SW480 (cell line): ENCODE measurements at places on chromosomes 7 and 10.

- DNase-seq: no peak
These were observed 75.7 kb downstream of the VIPR2 start for GRCh38 chr7:159068893-159069448.

- DNase-seq: no peak
These were observed 160.9 kb downstream of the LRRC4 start for GRCh38 chr7:127870231-127870907.

GRCh38 chr7:1523844-1524243 is 6.7 kb upstream of the MAFK start:
- DNase-seq: no peak

DNA sequence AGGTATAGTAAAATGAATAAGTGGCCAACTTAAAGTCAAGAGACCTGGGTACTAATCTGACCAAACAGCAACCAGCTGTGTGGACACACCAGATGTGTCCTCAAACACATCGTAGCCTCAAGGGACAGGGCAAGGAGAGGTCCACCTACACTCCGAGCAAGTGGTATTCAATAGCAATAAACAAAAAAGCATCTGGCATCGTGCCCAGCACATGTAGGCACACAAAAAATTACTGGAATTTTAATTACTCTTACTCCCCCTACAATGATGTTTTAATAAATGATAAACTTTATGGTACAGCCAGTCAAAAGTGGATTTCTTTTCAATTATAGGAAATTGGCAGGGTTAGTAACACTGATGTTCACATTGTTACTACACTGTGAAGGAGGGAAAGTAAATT is 3.5 kb upstream of the RGS10 start:
- DNase-seq: no peak

DNA sequence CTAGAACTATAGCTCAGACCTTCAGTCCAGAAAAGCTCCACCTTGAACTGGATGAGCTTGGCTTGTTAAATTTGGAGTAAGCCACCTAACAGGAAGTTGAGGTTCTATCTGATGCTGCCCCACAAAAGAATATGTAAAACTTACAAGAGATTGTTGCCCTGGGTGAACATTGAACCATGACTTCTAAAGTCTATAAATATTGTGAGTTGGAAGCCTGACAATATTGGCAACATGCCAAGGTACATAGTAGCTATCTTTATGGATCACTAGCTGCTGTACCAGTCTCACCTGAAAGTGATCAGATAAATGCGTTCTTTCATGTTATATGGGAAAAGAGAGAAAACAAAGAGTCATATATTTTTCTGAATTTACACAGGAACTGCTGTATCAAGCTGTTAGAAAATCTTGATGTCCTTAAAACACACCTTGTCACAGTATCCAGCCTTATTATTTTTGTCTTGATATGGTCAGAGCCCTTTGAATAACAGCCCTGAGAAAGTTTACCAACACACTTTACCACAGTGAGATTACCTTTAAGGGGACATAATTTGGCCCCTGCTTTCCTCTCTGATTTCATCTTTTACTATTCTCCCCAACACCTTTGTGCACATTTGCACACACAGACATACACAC is 92.0 kb downstream of the LSMEM1 start:
- DNase-seq: no peak

DNA sequence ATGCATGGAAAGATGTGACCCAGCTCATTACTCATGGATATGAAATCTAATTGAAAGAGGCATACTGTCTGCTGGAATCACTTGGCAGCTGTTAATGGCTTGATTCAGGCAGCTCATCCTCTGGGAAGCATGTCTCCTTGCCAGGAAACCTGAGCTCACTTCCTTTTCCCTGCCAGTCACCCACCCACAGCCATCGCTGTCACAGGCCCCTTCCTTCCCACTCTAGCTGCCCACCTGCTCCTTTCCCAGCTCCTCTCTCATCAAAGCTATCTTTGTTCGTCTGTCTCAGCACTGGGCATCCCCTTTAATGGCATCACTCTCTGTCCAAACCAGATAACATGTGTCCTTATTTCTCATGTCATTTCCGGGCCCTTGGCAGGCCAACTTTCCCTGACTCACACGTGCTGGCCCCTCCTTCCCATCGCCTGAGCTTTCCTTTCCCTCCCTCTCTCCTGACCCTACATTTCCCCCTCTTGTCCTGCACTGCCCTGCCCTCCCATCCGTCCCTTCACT is 721.9 kb downstream of the TNS3 start:
- no peak for DNase-seq

DNA sequence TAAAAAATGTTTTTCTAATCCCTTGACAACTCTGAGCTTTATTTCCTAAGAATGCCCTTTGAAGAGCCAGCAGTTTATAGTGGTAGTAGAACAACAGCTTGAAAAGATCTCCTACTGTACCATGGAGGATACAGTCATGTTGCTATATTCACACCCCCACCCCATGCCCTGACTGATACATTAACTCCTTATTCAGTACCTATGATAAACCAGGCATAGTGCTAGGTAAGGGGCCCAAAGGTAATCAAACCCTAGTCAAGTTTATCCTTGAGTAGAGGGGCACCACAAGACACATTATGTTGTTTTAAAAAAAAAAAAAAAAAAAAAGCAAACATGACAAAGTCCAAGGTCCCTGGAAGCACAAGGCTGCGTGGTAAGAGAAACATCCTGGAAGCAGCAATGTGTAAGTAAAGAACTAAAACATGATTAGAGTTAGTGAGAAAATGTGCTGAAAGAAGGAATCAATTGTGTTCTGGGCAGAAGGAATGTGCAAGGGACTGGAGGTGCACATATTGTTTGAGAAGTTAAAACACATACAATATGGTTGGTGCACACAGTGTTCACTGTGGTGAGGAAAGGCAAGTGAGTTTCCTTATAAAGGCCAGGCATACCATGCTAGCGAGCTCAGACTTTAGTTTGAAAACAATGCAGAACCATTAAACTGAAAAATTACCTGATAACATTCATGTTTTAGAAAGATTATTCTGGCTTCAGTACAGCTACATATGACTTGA is 51.2 kb downstream of the PDE1C start:
- no peak for DNase-seq

GRCh38 chr10:24889639-24890038 is 62.8 kb downstream of the PRTFDC1 start:
- no peak for DNase-seq

- DNase-seq: no peak
These were observed 26.6 kb upstream of the FAM180A start for GRCh38 chr7:135775230-135775629.

GRCh38 chr10:96765406-96766240 is 45.3 kb upstream of the PIK3AP1 start:
- peak; percentile 61 for DNase-seq

DNA sequence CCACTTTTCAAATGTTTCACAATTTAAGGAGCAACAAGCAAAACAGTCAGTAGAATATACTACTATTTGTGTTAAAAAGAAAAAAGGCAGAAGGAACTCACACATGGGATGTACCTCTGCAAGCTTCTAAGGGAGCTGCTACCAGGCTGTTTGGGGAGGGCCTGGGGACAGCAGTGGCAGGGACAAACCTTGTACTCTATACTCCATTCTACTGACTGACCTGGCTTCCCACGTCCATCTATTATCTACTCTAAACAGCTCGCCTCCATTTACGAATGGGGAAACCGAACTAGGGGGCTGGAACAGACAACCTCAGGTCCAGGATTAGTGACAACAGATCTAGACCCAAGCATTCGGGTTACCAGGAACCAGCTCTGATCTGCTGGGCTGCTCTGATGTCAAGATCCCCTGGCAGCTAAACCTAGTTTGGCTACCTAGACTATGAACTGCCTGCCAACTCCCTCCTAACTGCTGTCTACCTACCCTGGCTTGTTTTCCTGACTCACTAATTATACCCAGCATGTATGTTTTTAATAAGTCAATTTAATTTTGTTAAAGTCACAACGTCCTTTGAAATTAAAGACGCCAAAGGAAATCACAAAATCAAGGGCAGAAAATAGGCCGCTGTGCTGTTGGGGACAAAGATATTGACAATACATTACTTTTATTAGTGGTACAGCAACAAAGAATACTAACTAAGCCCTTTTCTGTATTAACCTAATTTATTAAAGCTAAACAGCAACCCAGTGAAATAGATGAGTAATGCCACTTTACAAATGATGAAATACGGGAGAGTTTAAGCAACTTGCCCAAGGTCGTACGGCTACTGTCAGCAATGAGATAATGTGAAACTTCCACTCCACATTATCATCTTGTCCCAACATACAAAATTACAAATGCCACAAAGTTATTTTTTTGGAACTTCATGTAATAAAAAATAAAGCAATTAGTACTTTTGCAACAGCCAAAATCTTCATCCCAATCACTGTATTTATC is 5.3 kb downstream of the PSAP start:
- no peak for DNase-seq

DNA sequence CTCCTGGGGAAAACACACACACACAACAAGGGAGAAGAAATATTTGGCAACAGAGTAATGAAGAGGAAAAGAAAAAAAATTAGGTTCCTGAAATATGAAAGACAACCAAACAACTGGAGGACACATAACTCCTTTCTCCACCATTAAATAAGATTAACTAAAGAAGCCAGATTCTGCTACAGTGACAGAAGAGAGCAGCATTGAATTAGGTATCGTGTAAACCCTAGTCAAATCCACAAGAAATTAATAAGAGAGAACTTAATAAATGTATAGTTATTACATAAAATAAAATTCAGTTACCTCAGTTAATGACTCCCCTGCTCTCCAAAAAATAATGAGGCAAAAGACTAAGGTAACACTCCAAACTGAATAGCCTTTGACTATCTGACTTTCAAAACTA is 306.7 kb downstream of the CRPPA start:
- peak; percentile 65 for DNase-seq

- no peak for DNase-seq
These were observed 378.6 kb upstream of the PRKCQ start for GRCh38 chr10:6958711-6959110.

GRCh38 chr7:91034459-91035368 is 229.5 kb upstream of the FZD1 start:
- DNase-seq: peak; percentile 40

- DNase-seq: peak; percentile 79
These were observed 25.9 kb downstream of the ST8SIA6 start for GRCh38 chr10:17428351-17429097.

DNA sequence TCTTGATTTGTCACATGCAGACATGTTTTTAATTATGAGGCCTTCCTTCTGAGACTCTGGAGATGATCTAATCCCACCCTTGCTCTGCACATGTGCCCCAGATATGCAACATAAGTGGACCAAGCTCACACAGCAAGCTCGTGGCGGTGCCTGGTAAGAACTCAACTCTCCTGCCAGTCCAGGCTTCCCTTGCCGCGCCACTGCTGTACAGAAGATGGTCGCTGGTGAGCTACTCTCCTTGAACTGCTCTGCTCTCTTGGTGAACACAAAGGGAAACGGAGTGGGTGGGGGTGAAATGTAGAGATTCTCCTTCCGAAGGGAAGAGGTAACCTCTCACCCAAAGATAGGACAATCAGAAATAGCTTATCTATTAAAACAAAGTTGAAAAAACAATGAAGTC is 25.7 kb downstream of the MYOF start:
- DNase-seq: no peak

DNA sequence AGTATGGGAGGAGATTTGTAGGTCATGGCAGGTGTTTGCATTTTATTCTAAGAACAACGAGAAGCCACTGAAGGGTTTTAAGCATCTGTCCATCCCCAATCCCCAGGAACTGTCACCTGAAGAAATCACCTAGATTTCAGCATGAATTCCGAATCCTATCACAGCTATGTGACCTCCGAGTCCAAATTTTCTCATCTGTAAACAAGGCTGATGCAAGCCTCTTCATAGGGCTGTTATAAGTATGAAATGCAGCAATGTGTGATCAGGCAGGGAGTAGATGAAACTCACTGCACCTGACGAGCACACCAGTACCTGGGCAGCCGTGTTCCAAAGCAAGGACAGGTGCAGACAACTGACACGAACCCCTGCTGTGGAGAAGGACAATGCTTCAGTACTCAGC is 14.0 kb downstream of the HABP2 start:
- DNase-seq: no peak

DNA sequence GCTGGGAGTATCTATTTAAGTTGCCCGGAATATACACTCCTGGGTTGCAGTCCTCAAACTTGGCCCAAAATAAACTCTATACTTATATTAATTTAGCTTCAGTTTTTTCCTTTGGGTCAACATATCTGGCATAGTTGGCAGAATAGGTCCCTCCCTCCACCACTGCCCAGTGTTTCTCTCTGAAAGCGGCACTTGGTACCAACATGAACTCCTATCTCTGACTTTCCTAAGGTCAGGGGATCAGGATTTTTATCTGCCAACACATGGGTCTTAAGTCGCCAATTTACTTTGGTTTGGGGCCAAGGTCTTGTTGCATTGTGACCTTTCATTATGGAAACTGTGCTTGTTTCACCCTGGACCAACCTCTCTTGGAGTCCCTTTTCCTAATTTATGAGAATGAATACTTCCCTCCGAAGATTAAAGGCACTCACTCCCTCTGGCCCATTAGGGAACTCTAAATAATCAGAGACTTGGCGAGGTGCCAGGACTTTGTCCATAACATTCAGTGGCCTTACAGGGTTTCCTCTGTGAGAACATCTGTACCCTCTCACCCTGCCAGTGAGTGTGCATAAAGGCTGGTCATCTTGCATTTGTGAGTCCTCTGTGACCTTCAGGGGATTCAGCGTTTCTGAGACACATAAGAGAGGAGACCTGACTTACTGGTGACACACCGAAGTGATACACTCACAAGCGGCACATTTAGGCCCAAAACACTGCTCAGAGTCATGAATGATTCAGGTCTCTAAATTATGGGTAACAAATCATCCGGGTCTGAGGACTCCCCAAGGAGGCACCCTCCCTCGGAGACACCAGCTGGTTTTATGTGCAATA is 19.7 kb upstream of the FKBP9 start:
- peak; percentile 35 for DNase-seq

- peak; percentile 90 for DNase-seq
These were observed 38.4 kb downstream of the PTPRE start for GRCh38 chr10:127945341-127945758.

DNA sequence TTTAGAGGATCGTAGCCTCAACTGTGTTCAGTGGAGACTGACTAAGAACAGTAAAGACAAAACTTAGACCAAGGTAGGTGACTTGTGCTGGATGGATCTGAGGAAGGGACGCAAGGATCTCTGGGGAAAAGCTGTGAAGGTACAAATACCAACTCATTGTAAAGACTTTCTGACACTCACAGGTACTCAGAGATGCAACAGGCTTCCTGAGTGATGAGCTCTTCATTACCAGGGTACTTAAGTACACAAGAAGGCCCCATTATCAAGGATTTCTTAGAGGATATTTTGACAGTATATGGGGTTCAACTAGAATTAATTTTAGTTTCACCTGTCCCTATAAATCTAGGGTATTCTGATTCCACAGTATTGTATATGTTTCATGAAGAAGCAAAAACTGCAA is 440.7 kb downstream of the PLXDC2 start:
- no peak for DNase-seq
